ENCODE measurements at places on chromosomes 6 and 20.

DNA sequence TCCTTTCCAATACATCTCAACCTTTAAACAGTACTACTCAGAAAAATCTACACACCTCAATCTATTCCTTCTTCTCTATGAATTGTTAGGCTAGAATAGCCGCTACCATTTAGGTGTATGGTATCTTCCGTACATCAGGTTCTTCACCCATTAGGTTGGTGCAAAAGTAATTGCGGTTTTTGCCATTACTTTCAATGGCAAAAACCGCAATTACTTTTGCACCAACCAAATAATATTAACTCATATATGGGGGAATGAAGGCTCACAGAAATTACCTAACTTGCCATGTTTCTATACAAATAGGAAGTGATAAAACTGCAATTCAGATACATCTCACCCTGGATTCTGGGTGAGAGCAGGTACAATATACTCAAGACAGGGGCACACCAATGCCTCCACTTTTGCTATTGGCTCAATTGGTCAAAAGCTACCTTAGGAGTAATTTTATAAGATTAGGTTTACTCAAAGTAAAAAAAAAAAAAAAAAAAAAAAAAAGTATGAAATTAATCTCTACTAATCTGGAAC is 37.7 kb upstream of the ARHGAP18 start:
- DNase-seq = no peak

DNA sequence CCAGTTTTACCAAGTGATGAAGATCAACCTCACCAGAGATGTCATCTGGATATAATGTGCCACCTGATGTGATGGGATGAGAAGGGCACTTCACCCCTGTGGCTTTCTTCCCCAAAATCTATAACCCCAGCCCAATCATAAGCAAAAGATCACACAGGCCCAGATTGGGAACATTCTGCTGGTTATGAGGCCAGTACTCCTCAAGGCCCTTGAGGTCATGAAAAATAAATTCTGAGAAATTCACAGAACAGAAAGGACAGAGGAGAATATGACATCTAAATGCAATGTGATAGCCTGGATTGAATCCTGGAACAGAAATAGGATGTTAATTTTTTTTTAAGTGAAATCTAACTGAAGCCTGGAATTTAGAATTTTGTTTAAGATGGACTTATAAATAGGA is 243.5 kb downstream of the CBLN4 start:
- no peak for DNase-seq

DNA sequence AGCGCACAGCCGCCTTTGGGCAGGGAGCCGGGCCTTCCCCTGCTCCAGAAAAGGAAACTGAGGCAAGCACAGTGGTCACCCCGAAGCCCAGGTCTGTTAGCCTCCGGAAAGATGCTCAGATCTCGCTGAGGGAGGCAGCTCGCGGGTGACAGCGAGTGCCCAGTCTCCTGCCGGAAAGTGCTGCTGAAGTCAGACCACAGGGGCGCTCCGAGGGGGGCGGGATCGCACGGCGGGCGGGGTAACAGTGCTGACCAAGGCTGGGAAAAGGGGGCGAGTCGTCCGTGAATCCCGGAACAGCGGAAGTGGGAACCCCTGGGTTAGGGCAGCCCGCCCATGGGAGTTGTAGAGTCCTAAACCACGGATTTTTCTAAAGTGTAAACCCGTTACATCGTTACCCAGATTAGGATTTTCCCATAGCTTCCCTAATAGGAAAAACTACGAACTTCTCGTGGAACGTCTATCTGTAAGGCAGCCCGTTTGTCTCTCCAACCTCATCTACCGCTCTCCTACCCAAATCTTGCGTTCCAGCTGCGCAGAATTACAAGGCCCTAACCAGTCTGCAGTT is 504 bp downstream of the VPS16 start:
- no peak for DNase-seq

DNA sequence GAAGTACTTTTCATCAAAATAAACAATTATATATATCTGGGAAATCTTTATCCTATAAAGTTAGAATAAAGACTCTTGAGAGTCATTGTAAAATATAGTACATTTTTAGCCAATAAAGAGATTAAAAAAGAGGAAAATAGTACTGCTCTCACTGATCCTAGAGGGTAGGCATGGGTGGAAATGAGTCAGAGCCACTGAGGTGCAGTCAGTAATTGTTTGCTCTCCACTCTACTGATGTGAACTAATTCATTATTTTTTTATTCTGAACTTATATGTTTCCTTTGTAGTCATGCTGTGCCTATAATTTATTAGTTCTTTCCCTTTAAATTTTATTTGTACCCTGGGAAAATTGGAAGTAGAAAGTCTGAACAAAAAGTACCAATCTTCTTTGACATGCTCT is 1359.4 kb upstream of the GJE1 start:
- no peak for DNase-seq

DNA sequence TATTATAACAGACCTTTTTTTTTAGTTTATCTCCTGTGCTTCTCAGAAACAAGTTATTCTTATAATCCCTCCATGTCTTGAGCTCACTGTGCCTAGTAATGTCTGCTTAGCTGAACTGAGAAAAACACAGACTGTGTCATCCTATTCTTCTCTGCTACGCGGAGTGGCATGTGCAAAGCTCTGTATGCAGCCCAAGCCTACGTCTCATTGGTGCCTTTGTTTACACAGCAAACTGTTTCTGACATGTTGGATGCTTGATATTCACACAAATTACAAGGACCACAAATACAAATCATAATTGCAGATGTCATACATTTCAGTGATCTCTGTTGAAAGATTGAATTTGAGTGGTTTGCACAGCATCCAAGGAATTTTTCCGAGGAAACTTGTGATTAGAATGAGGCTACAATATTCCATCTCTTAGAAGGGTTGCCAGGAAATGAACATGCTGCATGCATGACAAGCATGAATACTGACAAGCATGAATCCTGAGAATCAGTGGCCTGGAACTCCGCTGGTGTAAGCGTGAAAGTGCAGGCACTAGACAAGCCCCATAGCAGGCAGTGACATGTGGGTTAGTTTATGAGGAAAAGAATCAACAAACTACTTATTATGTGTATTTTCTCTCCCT is 128.4 kb upstream of the SGK1 start:
- DNase-seq = no peak

DNA sequence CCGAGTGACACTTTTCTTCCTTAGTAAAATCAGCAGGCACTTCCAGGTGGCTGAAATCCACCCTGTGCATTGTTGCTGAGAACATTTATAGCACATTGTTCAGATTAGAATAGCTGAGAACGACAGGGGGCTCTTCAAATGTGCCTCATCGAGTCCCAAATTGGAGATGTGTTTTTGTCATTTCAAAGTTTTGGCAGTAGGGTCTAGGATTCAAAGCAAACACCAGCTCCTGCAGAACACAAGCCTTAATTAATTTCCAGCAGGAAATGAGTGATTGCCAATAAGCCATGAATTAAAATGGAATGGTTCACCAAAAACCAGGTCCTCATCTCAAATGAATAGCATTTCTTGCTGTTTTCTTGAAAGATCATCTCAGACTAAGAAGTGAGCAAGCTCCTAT is 171.6 kb downstream of the PLCB1 start:
- DNase-seq = no peak

- no peak for DNase-seq
Observed at GRCh38 chr6:132612449-132613108, 11.5 kb downstream of the TAAR2 start.

DNA sequence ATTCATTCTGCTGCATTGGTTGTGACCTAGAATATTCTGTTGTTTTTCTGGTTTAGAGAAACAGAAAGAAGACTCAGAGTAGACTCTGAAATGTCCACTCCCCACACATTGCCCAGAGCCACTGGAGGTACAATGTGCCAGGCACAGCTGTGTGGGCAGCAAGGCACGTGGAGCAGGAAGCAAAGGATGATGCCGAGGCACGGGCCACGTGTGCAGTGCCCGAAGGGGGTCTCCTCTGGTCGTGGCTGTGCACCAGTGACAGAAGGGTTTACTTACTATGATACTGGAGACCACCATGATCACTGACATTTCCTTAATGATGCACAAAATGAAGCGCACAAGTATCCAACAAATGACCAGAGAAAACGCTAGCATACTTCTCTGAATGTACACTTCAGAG is 488.9 kb downstream of the PRKN start:
- no peak for DNase-seq

All from T follicular helper cell (primary cell).